Fibroblast of skin of right quadriceps (primary cell): ENCODE measurements at places on chromosomes 3 and 15.

GRCh38 chr15:71780115-71780976 lies 30.0 kb upstream of the NR2E3 start:
- DNase-seq, result peak; percentile 38

DNA sequence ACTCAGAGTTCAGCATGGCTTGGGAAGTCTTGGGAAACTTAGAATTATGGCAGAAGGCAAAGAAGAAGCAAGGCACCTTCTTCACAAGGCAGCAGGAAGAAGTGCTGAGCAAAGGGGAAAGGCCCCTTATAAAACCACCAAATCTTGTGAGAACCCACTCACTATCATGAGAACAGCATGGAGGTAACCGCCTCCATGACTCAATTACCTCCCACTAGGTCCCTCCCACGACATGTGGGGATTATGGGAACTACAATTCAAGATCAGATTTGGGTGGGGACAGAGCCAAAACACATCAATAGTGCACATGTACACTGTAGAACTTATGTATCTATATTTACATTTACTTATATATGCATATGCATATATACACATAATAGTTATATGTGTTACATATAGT lies 565.3 kb upstream of the NR2F2 start:
- DNase-seq, result no peak

DNA sequence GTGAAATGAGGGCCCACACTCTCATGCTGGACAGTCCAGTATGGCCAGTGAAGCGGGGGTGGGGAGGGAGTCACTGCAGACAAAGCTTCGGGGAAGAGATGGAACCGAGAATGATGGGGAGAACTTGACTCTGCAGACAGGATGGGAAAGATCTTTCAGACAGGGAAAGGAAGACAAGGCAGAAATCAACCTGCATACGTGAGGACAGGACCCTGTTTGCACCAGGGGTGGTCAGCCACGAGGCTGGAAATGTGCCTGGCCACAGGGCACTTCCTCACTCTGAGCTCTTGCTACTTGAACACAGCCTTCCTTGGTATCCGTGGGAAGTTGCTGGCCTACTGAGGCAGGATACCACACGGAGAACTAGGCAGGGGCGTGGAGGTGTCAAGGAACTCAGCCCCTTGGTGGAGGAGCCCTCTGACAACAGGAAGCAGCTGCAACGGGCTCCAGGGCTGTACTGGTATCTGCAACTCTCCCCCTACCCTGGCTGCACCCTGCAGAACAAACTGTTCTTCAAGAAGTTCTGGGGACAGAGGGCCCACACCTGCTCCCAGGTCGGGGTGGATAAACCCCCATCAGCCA lies 9.3 kb upstream of the SRP14 start:
- DNase-seq, result no peak

DNA sequence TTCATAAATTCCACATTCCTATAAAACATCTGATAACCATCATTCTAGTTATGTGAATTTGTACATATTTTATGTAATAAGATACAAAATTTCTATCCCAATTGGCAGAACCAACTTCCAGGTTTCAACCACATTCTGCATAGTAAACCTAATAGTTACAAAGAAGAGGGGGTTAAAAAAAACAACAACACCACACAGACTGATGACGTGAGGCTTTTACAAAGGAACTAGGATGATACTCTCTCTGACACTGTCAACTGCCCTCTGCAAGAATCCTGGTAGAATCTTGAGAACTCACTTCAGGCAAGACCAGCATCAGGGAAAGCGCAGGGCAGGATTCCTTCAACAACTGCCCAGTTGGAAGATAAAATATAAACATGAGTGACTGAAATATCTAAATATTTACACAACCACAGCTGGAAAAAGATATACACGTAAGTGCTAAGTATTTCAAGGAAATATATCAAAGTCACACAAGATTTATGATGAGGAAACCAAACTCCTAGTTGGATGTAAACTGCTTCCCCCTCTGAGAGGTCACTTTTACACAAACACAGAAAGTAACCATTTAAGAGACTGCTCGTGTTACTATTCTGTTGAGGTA lies 816.4 kb downstream of the ROBO1 start:
- DNase-seq, result no peak

- DNase-seq, result no peak
These were observed 70.9 kb upstream of the TGFBR2 start for GRCh38 chr3:30535525-30535924.

- peak; percentile 47 for DNase-seq
These were observed 19.5 kb upstream of the THRB start for GRCh38 chr3:24514119-24514518.

GRCh38 chr3:149377408-149378364 lies at the start of gene TM4SF1:
TSS of gene TM4SF1 (minus strand) at chr3:149377649. CDS start at chr3:149377547, 102 bp downstream.
- peak; percentile 91 for DNase-seq

DNA sequence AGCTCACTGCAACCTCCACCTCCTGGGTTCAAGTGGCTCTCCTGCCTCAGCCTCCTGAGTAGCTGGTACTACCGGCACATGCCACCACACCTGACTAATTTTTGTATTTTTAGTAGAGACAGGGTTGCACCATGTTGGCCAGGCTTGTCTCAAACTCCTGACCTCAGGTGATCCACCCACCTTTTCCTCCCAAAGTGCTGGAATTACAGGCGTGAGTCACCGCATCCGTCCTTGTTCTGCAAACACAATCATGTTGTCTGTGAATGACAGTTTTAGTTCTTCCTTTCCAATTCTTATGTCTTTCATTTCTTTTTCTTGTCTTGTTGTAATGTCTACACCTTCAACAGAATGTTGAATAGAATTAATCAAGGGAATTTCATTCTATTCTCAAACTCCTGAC lies 16.3 kb upstream of the SMCO1 start:
- no peak for DNase-seq

GRCh38 chr3:69255928-69256327 lies 130.0 kb downstream of the FRMD4B start:
- DNase-seq, result no peak

DNA sequence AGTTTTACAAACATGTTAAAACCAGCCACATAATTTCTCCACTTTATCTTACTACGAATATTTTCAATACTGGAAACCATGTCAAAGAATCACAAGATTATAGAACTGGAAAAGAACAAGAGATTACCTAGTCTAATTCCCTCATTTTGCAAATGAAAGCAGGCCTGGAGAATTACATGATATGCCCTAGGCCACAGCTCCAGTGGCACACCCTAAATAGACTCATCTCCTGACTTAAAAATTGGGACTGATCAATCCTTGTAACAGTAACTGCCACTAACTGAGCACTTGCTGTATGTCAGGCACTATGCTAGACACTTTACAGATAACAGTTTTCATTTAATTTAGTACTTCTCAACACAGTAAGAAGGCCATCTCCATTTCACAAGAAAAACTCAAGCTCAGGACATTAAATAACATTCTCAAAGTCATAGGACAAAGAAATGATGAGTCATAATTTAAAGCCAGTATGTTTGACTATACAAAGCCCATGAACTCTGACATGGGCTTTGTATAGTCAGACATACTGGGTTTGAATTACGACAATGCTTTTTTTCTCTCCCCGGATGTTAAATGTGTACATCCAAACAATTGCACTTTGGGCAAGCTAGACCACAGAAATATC lies 9.4 kb downstream of the IGSF11 start:
- DNase-seq, result no peak

DNA sequence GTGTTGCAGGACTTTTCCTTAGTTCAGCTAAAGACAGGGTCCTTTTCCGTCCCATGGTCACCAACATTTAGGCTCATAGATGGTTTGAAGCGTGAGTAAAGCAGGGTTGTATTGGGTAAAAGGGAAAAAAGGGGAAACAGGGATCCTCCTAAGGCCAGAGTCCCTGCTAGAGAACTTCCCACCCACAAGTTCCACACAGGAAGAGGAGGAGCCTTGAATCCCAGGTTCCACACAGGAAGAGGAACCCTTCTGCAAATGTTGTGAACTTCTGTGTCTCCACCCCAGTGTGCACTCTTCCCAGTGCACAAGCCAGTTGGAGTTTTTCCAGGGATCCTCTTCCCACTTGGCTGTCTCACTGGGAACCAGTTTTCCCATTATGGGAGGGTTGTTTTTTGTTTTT lies 27.6 kb upstream of the ATP8B4 start:
- peak; percentile 3 for DNase-seq

DNA sequence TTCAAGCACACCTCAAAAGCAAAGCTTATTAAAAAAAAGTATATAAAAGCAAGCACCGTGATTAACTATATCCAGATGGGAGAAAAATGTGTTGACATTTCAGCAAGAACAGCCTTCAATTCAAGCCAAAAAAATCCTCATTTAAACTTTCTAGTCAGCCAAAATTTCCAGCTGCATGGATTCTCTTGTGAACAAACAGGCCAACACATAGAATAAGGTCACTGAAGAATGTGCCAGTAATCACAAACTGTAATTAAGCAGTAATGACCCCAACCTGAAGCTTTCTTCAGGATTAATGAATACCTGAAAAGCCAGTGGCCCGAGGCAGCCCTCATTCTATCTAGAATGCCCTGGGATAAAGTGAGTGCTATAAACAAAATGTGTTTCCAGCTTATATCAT lies 130.7 kb upstream of the KCNMB2 start:
- peak; percentile 59 for DNase-seq

DNA sequence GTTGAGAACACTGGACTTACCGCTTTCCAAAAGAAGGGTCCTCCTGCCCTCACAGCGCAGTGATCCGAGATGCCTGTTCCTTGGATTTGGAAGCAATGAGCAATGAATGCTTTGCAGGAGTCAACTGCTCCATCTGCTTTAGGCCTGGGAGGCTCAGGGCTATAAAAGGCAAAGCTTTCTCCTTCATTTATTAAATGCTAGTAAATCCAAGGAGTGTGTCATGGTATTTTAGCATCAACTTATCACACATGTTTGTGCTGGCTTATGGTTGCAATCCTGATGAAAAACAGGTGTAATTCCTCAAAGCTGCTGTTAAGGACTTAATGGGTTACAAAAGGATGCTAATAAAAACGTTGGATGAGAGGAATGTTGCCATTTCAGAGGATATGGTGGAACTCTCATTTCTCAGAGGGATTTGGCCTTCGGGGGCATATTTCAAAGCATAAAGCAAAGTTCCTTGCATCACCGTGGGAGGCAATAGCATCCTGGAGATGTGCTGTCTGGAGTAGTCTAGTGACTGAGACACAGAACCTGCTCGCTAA lies 158.5 kb upstream of the TPM1 start:
- peak; percentile 97 for DNase-seq

DNA sequence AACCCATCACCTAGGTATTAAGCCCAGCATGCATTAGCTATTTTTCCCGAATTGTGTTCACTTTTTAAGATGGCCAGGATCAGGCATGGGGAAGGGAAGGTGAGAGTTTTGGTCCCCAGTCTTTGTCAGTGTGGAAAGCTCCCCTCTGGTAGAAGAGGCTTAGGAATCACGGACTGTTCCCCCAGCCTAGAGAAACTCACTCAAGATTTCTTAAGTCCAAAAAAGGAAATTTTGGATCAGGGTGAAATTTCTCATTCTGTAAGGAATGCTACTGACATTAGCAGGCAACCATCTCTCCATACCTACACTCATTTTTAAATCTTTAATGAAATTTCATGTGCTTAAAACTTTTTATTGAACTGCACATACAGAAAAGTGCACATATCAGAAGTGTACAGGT lies 70.3 kb upstream of the GALNT15 start:
- peak; percentile 69 for DNase-seq

GRCh38 chr15:95664450-95664849 lies 666.0 kb upstream of the NR2F2 start:
- DNase-seq, result no peak

DNA sequence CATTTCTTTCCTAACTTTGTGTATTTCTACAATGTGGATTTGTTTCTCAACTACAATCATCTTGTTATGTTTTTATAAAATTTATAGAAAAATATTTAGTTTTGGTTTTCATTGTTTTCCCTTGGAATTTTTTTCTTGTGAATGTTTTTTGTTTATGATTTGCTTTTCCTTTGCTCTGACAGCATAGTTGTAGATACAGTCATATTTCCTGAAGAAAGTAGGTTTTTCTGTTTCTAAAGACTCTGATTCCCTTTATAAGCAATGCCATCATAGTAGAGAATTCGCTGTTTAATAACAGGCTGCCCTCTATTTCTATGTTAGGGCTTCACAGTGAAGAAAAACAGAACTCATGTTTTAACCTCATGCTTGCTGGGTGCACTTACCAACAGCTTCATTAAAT lies 482.3 kb downstream of the ZBBX start:
- DNase-seq, result no peak

DNA sequence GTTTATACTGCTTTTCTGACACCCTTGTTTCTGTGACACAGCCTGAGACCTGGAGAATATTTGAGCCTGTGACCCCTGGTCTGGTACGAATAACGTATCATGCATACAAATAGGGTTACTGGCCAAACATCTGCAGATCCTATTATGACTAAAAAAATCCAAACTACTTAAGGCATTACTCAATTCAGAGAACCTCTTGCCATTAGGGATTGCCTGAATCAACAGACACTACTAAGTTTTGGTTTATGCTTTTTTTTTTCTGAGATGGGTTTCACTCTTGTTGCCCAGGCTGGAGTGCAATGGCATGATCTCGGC lies 35.4 kb downstream of the OSBPL10 start:
- DNase-seq, result no peak

GRCh38 chr3:190018460-190018859 lies 102.2 kb downstream of the P3H2 start:
- no peak for DNase-seq

- no peak for DNase-seq
These were observed 32.8 kb upstream of the SFMBT1 start for GRCh38 chr3:53078656-53079055.

DNA sequence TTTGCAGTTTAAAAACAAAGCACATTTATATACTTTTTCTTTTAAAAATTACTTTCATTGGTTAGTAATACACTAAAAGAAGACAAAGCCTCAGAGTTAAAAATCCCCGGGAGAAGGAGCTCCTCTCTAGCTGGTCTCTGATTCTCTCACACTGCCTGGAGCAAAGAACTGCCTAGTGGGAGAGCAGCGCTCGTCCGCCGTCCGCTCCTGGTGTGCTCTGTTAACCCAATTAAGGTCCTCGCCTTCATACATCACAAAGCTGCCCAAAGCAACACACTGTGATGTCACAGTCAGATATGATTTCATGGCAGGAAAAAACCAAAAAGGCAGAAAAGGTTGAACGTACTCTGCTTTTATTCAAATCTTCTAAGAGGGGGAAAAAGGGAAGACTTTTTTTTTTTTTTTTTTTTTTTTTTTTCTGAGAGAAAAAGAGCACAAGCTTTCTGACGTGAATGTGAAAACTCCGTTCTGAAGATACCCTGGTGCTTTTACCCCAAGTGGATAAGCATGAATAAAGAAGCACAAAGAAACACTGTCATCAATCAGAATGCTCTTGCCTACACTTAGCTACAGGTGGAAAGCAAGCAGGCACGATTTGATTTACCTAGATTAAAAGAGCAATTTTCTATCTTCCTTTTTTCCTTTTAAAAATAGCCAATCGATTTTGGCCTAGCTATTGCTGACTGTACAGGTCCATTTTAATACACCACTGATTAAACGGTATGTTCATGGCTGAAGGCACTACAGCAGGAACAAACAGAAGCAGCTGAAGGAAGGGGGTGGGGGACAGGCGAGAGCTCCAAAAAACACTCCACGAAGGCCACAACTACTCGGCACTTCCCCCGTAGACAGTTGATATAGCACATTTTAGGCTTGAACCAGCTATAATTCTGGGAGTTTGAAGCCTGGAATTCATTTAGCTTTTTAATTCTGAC lies 115.2 kb downstream of the TIGIT start:
- no peak for DNase-seq
